PC-3 (cell line): ENCODE measurements at places on chromosomes 12 and 14. TPM values are rescaled to one million over a fixed set of nuclear protein-coding genes. Genes with fewer than 3 reads are reported as not detected.

DDX55 gene
- total RNA-seq: 41.1 and 50.0 TPM in 2 replicates

CABP1 gene
- not detected in 2 replicates for total RNA-seq

TRAF3 gene
- 19.4 and 35.0 TPM in 2 replicates for total RNA-seq

MYF5 gene
- total RNA-seq: not detected in 2 replicates

OTX2 gene
- total RNA-seq: not detected in 2 replicates

FAR2 gene
- 10.2 and 13.5 TPM in 2 replicates for total RNA-seq

LGALS3 gene
- 317 and 333 TPM in 2 replicates for total RNA-seq

LRRK2 gene
- total RNA-seq: 0.33 TPM in 1 of 2 replicates, not detected in the other
